Upper lobe of right lung (tissue), 1 donor: ENCODE measurements at places on chromosomes 3 and 15.
A peak's percentile ranks its signal among the peaks of the same experiment; 100 is the strongest.

- no peak for DNase-seq
These were observed 29.5 kb upstream of the APEH start for GRCh38 chr3:49644684-49645083.

DNA sequence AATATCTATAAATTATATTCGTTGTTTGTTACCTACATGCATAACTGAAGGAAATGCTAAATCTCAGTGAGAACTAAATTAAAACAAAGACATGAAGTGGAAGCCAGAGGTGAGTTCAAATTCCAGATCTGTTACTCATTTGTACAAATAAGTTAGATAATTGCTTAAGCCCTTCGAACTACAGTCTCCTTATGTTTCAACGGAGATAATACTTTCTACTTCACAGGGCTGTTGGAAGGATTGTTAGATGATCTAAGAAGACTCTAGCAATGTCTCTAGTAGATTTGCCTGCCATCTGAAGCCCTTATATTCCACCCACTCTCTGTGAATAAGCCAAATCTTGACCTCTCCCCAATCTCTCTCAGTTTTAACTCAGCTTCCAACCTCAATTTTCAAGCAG lies 125.8 kb downstream of the P2RY1 start:
- no peak for DNase-seq

DNA sequence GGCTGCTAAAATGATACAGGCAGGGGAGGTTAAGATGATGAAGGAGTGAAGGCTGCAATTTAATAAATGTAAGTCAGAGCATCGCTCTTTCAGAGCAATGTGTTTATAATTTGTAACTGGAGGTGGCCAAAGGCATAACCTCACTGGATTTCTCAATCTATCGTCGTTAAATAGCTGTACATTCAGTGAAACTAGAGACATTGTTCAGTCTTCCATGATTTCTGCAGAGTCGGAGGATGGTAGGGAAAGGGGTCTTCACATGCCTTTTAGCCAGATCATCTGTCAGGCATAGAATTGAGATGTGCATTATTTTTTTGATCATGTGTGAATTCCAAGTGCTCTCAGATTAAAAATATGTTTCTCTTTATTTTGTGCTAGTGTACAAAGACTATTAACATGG lies 315.4 kb downstream of the OXSM start:
- DNase-seq, result no peak

DNA sequence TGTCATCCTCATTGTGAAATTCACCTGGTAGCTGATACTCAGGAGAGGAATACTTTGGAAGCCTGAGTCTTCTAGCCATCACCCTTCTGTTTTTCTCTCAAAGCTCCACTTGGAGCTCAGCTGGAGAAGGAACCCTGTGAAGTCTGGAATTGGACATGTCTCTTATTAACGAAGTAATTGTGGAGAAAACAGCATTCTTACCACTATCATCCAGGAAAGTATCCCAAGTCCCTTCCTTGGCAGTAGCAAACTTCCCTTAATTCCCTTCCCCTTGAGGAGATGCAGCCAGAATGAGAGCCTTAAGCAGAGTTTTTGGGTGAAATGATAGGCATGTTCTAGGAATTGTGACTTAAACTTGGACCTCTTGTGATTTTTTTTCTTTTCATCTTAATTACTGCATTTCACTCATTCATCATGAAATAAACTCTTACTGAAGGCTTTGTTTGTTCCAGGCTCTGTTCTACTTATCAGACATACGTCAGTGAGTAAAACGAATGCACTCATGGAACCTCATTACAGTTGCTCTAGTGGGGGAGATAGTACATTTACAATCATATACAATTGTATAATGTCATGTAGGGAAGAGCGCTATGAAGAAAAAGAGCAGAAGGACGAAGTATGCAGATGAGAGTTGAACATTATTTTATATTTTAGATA lies 30.5 kb upstream of the TCF12 start:
- DNase-seq, result no peak

- DNase-seq, result peak; percentile 85
These were observed 12.4 kb downstream of the KLF13 start for GRCh38 chr15:31338879-31339557.

- no peak for DNase-seq
These were observed 74.0 kb upstream of the ETV5 start for GRCh38 chr3:186182850-186183249.

DNA sequence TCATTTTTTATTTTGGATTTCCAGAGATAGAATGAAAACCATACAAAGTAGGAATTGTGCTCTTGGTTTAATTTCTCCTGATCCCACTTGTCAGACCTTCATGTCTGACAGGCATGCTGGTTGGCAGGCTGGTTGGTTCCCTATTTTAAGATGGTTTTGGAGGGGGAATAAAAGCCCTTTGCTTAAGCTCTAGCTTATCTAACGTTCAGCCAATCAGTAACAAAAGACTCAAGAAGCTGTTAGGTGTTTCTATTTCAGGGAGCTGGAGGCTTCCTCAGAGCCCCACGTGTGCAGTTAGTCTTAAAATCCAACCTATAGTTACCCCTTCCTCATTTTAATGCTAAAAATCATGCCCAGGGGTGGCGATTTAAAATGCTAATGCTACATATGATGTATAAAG lies 40.5 kb upstream of the XIRP1 start:
- no peak for DNase-seq

DNA sequence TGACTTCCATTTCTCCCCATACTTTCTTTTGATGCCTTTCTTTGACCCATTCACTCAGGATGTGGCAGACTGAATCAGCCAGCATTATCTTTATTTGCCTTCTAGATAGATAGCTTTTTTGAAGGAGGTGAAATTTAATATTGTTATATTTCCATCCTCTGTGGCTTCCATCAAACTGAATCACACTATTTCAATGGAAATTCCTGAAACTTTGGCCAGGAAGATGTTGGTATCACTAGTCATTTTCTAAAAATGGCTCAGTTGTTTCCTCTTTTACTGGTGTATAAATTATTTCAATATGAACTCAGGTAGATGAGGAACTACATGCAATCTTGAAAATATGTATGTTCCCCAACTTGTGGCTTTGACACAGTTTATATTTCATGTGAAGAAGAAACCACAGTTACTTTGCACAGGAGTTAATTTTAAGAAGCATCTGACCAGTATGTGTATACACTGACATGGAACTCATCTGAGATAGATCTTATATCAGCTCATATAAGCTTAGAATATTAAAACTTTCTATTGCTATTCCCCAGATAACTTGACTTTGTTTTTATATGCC lies 248.3 kb downstream of the CGGBP1 start:
- no peak for DNase-seq

- DNase-seq, result no peak
These were observed 124.7 kb upstream of the FRMD4B start for GRCh38 chr3:69510481-69511030.

GRCh38 chr15:80780416-80781221 lies 1.4 kb downstream of the CEMIP start:
- peak; percentile 82 for DNase-seq

DNA sequence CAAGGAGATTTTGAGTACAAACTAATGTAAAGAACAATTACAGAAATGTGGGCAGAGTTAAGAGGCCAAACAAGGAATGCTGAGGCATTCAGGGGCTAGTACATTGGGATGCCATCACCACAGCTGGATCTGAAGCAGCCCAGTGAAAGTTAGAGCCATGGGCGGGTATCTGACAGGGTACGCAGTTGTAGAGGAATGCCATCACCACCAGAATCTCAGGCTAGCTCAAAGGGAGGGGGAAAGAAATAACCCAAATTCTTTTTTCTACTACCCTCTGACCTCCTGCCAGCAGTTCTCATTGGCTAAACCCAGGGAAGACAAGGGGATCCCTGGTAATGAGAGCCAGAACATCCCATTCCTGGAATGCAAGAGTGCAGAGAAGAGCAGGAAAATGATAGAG lies 9.0 kb upstream of the TSC22D2 start:
- DNase-seq, result no peak

GRCh38 chr3:113339616-113340244 lies 101.6 kb downstream of the CFAP44 start:
- DNase-seq, result no peak

- DNase-seq, result no peak
These were observed 95.1 kb upstream of the ZBED2 start for GRCh38 chr3:111690242-111690641.

DNA sequence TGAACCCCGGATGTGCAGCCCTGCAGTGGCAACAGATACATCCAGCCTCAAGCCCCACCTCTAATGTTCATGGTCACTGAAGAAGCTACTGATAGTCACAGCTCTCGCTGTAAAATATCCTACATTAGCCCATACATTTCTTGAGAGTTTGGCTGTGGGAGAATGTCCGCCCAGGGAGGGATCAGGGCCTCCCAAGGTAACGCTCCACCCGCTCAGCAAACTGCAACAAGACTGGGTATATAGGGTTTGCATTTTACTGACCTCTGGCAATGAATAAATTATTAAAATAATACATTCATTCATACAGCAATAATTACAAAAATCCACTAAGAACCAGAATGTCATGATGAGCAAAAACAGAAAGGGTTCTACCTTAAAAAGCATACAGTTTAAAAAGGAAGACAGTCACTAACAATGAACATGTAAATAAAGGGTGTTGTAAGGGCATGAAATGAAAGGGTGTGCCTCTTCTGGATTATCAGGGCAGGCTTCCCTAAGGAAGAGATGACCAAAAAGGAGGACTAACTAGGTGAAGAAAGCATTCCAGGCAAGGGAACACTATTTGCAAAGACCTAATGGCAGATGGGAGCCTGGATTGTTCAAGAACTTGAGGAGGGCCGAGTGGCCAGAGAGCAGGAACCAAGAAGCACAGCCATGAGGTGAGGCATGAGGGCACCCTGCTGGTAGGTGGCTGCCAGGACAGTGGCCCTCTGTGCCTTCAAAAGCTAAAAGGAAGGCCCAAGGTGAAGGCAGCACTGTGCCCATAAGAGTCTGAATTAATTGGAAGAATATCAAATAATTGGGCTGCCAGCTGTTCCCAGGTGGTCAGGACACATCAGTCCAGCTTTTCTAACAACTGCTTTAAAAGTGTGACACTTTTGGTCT lies 28.1 kb upstream of the CTDSPL start:
- DNase-seq, result no peak

- no peak for DNase-seq
These were observed 6.6 kb downstream of the DTWD1 start for GRCh38 chr15:49627407-49627877.

DNA sequence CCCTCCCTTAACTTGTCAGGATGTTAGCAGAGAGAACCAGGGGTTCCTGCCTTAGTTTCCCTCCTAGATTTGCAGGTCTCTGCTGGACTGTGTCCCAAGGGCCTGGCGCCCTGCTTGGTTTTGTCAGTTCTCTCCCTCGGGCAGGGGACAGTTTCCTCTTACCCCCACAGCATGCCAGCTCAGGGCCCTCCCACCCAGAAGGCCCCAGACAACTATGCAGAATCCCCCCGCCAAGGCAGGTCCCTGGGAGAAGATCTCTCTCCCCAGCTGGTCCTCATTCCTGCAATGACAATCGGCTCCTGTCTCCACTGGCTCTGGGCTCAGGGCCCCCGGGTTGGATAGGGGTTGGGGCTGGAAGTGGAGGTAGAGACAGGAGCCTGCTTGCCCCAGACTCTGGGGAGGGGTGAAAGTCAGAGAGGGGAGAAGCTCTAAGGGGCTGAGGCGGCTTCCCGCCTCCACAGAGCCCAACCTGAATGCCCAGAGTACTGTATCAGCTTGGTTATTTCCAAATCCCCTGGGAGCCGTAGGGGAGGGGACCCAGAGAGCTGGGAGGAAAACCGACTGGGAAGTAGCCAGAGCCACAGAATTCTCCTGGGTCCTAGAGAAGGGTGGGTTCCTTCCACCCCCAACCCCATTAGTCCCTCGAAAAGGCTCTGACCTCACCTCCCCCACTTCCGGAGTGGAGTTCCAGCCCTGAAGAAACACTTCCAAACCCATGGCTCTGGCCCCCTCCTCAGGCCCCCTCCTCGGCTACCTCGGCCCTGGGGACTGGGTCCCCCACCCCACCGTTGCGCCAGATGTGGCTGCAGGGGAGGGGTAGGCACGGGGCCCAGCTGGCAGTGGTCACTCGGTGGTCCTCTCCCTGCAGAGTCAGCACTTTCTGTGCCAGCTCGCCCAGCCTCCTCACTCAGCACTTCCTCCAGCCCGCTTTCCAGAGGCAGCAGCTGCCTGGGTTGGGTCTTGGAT lies 3.8 kb upstream of the LOXL1 start:
- no peak for DNase-seq

- no peak for DNase-seq
These were observed 152.9 kb downstream of the IL1RAP start for GRCh38 chr3:190666821-190667220.

DNA sequence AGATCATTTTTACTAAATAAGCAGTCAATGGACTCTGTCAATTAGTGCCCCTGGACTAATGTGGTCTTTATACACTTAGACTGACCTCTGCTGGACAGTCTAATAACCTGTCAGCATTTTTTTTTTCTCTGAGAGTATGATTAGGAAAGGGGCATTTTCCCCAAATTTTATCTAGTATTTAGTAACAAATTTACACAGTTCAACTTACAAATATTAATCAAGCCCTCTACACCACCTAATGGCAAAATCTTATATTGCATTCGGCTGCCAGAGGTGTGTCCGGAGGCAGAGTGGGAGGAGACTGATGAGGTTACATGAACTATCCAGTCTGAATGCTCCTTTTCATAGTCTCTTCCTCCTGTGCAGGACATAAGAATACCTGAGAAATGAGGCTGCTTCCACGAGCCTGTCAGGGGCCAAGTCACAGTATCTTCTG lies 36.0 kb upstream of the COLQ start:
- DNase-seq, result no peak

DNA sequence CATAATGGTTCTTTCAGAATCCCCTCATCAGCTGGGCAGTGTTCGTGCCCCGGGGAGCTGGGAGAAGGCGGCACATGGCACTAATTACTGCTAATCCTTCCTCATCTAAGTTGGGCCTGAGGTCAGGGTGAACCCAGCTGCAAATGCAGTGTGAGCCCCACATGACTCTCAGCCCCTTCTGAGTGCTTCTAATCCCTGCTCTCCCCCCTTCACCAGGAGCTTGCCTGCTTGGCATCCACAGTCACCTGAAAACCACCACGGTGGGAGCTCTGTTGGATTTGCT lies 455 bp upstream of the TRPM1 start:
- no peak for DNase-seq
